T-helper 2 cell (primary cell): ENCODE measurements at places on chromosomes 3 and 15.

DNA sequence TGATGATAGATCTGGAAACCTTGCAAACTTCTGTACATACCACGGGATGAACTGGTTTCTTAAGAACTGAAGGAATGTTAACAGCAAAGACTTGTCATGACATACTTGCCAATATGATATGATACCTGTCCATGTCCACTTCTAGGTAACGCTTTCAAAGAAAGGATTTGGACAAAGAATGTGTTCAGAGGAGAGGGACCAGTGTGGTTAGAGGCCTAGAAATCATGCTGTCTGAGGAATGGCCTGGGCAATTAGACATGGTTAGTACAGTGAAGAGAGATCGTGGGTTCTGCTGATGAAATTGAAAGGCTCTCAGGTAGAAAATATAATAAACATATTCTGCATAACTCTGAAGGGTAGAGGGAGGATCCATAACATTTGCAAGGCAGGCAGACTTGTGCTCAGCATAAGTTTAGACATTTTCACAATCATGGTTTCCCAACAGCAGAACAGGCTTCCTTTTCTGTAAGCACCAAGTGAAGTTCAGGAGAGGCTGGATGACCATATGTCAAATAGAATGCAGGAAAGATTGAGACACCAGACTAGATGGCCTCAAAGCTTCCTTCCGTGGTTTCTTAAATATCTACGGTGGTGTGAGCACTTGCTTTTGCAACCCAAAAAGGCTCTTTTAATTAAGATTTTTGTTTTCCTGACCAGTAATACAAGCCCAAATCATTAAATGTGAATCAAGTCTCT lies 39.9 kb downstream of the TGFBR2 start:
- DNase-seq, result no peak

- DNase-seq, result no peak
Measured at GRCh38 chr15:38144921-38145320, 107.7 kb upstream of the SPRED1 start.

DNA sequence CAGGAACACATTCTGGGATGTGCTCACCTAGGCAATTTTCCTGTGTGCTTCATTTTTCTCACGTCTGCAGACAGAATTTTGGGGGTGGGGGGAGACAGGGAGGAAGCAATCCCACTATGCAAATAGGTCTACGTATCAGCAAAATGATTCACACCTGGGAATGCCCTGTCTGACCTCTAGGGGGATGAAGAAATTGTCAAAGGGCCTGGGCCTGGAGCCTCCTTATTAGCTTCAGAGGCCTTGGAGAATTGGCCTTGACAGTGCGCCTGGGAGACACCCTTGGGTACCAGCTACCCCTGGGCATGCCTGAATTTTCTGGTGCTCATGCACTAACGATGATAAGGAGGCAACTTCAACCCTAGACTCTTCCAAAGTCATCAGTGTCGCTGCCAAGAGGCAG lies 207.5 kb downstream of the CADPS start:
- DNase-seq, result no peak

DNA sequence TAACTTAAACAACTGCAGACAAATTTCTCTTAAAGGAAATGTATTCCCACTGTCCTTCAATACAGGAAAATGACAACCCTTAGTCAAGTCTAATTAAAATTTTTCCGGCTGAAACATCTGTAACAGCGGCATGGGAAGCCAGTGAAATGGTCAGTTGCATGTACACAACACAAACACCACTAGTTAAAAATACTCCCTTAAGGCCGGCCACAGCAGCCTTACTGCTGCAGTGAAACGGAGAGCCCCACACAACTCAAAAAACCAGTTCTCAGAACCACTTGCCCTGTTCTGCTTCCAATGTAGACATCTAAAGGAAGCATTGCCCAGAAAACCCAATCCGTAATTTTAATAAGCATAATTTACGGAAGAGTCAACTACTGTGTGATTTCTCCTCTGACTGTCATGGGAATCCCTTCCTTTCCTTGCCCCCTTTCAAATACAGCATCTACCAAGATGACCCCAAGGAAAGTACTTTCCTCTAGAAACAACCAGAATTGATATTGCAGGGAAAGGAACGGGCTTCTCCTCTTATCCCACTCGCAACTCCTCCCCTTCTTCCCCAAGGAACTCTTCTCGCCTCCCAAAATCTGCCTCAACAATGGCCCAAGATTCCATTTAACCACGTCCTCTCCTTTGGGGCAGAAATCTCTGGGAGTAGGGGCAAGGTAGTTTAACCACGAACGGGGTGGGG lies 1.6 kb downstream of the FBN1 start:
- DNase-seq, result no peak
